ENCODE measurements at places on chromosomes 1 and 21. TPM values are rescaled to one million over a fixed set of nuclear protein-coding genes. Genes with fewer than 3 reads are reported as not detected.

The DMBX1 gene
- not detected for total RNA-seq

The IGSF21 gene
- total RNA-seq, result not detected

The KIF26B gene
- total RNA-seq, result under 0.01 TPM

The MPZ gene
- total RNA-seq, result 1.7 TPM

The B3GALT5 gene
- total RNA-seq, result under 0.01 TPM

The PRAMEF5 gene
- total RNA-seq, result not detected

The LCE1D gene
- not detected for total RNA-seq

The OR14C36 gene
- not detected for total RNA-seq

The FCAMR gene
- not detected for total RNA-seq

The FALEC gene
- total RNA-seq, result not detected

The OPRD1 gene
- under 0.01 TPM for total RNA-seq

The NR1I3 gene
- total RNA-seq, result not detected

The RPS8 gene
- total RNA-seq, result 1,276 TPM

The C1QTNF12 gene
- total RNA-seq, result 0.40 TPM

The AADACL3 gene
- total RNA-seq, result not detected

The NBPF20 gene
- 2.9 TPM for total RNA-seq

The SERPINC1 gene
- 0.12 TPM for total RNA-seq

The GART gene
- total RNA-seq, result 65.1 TPM

The AIRE gene
- total RNA-seq, result under 0.01 TPM

The ATP13A2 gene
- 26.5 TPM for total RNA-seq

The SIPA1L2 gene
- total RNA-seq, result 6.2 TPM

The TARBP1 gene
- 19.7 TPM for total RNA-seq

The SELL gene
- total RNA-seq, result 0.79 TPM

The CCDC30 gene
- total RNA-seq, result 2.8 TPM

The GLUL gene
- total RNA-seq, result 223 TPM

The ANKRD65 gene
- 0.40 TPM for total RNA-seq

Measured in aortic smooth muscle cell (primary cell).